ENCODE measurements at places on chromosomes 2 and 18. TPM values are rescaled to one million over a fixed set of nuclear protein-coding genes. Genes with fewer than 3 reads are reported as not detected.

GRCh38 chr2:64950226-64951160 lies 38.7 kb upstream of the SLC1A4 start:
- DNase-seq: no peak

- DNase-seq: no peak
Observed at GRCh38 chr2:129396980-129397599, 582.4 kb upstream of the RAB6C start.

DNA sequence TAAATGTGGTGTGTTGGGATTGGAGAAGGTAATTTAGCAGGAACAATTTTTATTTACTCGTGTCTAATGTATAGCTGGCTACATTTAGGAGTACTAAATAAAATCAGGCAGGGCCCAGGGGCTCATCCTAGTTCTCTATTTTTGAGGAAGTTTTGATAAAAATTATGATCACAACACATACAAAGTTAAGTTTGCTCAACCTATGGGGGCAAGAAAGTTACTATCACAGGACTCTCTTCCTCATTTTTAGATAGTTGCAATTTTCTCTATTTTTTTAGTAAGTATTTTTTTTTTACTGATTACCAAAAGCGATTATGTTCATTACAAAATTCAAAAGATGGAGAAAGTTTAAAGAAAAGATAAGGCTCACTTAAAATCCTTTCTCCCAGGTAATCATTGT lies 60.0 kb upstream of the RPE start:
- no peak for DNase-seq

DNA sequence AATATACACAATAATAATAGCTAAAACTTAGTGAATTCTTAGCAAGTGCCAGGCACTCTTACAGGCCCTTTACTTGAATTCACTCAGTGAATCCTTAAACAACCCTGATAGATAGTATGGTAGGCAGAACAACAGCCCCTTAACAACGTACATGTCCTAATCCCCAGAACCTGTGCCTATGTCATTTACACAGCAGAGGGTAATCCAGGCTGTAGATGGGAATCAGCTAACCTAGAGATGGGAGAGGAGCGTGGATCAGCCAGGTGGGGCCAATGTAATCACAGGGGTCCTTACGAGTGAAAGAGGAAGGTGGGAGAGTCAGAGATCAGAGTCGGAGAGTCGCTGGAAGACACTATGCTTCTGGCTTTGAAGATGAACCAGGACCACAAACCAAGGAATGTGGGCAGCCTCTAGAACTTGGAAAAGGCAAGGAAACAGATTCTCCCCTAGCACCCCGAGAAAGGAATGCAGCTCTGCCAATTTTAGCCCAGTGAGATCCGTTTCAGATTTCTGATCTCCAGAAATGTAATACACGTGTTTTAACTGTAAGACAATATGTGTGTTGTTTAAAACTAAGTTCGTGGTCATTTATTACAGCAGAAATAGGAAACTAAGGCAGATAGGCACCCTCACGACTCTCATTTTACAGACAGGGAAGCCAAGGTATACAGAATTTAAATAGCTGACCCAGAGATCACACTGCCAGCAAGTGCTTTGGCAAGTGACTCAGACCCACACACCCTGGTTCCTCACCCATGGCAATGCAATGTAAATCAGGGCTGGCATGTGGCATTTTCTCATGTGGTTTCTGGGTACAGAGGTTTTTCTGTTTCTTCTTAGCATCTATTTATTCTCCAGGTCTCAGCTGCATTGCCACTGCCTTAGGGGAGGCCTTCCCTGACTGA lies 68.9 kb downstream of the DOCK10 start:
- DNase-seq: no peak

GRCh38 chr2:11366326-11366741 lies 21.9 kb upstream of the ROCK2 start:
- DNase-seq: no peak

- no peak for DNase-seq
Observed at GRCh38 chr2:192828947-192829346, 634.2 kb upstream of the TMEFF2 start.

- no peak for DNase-seq
Observed at GRCh38 chr2:57296795-57297517, 749.6 kb upstream of the VRK2 start.

DNA sequence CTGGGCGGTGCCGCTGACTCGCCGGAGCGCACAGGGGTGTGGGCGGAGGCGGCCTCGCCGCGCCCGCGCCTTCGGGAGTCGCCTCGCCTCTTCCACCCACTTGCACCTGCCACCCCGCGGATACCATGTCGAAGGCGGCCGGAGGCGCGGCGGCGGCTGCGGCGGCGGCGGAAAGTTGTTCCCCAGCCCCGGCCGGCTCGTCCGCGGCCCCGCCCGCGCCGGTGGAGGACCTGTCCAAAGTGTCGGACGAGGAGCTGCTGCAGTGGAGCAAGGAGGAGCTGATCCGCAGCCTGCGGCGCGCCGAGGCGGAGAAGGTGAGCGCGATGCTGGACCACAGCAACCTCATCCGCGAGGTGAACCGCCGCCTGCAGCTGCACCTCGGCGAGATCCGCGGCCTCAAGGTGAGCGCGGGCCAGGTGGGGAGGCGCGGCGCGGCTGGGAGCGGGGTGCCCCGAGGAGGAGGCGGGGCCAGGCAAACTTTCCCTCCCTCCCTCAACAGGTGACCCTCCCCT lies 766 bp downstream of the CCDC85A start:
- no peak for DNase-seq

DNA sequence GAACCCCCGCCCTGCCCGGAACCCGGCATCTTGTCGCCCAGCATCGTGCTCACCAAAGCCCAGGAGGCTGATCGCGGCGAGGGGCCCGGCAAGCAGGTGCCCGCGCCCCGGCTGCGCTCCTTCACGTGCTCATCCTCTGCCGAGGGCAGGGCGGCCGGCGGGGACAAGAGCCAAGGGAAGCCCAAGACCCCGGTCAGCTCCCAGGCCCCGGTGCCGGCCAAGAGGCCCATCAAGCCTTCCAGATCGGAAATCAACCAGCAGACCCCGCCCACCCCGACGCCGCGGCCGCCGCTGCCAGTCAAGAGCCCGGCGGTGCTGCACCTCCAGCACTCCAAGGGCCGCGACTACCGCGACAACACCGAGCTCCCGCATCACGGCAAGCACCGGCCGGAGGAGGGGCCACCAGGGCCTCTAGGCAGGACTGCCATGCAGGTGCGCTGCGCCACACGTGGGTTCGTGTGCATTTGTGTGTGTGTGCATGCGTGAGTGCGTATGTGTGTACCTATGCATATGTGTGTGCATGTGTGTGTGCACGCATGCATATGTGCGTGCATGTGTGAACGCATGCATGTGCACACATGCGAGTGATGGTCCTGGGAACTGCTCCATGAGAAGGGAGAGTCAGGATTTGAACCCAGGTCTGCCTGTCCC lies 47.1 kb upstream of the ATG16L1 start:
- DNase-seq: no peak

DNA sequence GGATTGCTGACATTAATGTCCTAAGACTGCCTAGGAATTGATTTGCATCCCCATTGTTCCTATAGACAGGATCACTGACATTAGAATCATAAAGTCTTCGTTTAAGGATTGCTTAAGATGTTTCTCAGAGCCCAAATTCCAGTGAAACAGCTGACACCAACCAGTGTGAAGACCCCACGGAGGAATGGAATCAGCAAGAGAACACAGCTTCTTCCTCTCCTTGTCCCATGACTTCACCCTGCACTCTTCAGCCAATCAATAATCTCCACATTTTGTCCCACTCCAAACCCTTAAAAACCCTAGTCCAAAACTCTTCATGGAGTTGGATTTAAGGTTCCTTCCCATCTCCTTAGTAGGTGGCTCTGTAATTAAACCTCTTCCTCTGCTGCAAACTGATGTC lies 157.0 kb upstream of the NDUFV2 start:
- no peak for DNase-seq

DNA sequence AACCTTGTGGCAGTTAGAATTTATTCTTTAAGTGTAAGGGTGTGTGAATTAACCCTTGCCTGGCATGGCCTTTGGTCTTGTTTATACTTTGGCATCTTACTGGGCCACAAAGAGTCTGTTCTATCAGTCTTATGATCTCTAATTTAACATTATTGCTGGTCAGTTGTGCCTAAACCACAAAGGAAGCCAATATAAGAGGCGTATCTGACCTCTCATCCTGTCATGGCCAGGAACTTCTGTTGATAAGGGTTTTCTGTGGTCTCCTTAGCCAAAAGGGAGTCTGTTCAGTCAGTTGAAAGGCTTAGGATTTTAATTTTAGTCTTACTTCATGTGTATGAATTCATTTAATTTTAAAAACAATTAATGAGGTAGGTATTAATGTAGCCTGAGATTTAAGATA lies 127.2 kb downstream of the LRRTM4 start:
- no peak for DNase-seq

DNA sequence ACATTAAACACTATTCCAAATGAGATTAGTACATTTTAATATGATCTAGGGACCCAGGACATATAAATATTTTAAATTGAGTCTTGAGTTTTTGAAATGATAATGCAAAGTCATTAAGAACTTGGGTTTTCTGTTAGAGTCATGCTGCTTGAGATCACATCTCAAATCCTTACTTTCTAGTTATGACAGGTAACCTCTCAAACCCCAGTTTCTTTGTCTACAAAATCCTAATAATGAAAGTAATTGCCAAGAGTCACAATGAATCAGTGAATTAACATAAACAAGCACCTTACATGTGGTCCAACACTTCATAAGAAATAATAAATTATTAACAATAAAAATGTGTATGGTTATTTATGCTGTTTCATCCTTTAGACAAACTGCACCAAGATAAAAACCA lies 607.6 kb downstream of the LRP1B start:
- no peak for DNase-seq

GRCh38 chr2:129334696-129335410 lies 644.6 kb upstream of the RAB6C start:
- DNase-seq: no peak

- no peak for DNase-seq
Observed at GRCh38 chr18:10482985-10483949, 28.8 kb downstream of the APCDD1 start.

DNA sequence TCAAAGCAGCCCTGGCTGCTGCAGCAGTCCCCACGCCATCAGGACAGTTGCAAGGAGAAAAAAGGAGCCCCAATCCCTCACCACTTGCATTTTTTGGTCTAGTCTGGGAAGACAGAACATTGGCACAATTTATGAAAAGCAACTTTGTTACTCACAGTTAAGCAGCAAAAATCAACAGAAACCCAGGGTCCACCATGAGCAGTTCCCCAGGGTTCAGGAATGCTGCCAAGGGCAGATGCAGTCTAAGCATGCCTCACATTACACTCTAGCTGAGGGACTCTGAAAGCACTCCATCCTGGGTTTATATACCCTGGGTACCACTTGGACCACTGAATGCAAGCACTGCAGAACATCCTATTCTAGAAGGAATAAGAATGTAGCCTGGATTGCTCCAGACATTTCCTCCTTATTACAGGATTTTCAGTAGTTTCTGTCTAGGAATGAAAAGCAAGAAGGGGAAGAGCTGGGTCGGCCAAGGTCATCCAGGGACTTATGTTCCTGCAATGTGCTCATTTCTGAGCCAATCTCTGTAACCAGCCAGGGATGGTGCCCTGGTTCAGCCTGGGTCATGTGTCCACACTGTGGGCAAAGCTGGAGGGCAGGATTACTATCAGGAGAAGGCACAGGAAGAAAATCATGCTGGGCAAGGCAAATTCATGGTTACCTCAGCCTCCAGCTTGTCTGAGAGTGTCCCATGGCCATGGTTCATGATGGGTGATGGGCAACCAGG lies 19.5 kb upstream of the TMEM163 start:
- no peak for DNase-seq

The FBXO36 gene
- total RNA-seq: 7.3 TPM

The DNAJB2 gene
- 46.1 TPM for total RNA-seq

The GRP gene
- 22.8 TPM for total RNA-seq

The DHRS9 gene
- 0.82 TPM for total RNA-seq

The TRIM54 gene
- not detected for total RNA-seq

The MYCN gene
- total RNA-seq: 70.5 TPM

The G6PC2 gene
- total RNA-seq: not detected

Measured in frontal cortex (tissue), 4 donors.